A673 (cell line): ENCODE measurements at places on chromosomes 7 and 10.

GRCh38 chr10:105973360-105973759, 1191.1 kb downstream of the SORCS1 start:
- peak; percentile 68 for DNase-seq

- no peak for DNase-seq
Measured at GRCh38 chr7:105587909-105588635, 6.8 kb upstream of the EFCAB10 start.

DNA sequence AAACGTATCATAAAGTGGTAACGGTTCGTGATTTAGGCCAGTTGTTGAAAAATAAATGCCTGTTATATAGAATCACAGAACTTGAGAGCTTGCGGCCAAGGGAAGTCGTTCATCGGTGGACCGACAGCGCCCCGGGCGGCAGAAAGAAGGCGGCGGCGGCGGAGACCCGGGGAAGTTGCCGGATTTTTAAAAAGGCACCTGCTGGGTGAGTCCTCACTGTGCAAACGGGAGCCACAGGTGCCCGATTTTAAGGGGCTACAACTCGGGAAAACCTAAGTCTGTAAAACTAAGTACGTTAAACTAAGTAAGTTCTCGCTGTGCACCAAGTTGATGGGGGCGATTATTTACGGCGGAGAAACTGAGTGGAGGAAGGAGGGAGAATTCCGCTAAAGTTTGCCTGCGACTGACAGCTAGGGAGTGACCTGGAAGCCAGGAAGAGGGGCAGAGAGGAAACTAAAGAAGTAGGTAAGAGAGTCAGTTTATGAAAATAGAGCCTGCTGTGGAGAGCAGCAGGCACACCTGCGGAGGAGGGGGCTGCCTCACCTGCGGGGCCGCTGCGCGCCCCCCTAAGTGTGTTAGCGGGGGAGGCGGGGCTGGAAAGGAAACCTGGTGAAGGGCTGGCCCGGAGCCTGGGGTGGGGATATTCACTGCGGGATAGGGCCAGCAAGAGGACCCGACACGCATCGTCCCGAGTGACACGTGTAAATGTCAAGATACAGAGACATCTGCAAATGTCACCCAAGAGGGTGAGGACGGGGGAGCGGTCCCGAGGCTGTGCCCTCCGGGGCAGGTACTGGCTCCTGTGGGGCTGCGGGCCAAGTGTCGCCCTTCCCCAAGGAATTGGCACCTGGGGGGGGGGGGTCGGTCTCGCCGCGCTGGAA, 996 bp downstream of the ADAM12 start:
- peak; percentile 63 for DNase-seq

DNA sequence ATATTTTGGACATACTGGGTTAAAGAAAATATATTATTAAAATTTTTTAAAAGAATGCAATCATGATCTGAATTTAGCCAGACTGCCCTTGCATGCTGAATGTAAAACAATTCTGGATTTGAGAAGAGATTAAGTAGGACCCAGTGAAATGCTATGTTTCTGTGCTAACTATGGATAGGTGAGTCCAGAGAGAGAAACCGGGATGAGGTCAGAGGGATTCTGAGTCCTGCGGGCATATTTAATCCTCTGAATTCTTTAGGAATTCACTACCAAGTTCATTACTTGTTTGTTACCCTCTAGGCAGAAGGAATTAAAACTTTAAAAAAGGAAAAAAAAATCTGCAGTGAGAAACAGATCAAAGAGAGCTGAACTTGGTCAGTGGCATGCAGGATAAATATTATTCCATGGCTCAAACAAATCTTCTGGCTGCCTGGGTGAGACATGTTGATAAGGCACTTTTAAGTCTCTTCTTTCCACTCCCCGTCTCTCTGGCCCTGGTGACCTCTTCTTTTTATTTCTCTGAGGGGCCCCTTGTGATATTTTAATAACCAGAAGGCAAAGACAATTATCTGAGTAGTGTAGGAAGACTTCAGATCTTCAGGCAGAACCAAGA, 50.2 kb upstream of the LYZL1 start:
- DNase-seq: no peak

DNA sequence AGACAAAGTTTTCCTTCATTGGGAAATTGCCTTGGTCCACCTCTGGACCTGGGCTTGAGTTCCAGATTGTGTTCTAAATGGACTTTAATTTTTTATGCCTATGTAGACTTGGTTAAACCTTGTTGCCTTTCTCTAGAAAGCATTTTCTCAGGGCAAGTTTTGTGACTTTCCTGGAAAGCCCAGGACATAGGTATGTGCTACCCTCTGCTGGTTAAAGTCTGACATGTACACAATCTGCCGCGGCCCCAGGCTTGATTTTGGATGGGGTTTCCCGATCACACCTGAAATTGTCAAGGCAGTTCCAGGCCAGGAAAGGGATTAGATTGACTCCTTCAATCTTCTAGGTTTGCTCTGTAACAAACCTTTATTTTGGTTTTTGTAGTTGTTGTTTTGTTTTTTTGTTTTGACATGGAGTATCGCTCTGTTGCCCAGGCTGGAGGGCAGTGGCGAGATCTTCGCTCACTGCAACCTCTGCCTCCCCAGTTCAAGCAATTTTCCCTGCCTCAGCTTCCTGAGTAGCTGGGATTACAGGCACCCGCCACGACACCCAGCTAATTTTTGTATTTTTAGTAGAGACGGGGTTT, 14.1 kb upstream of the AKR1B10 start:
- peak; percentile 58 for DNase-seq

GRCh38 chr7:70797109-70797514, 334.8 kb upstream of the GALNT17 start:
- no peak for DNase-seq

DNA sequence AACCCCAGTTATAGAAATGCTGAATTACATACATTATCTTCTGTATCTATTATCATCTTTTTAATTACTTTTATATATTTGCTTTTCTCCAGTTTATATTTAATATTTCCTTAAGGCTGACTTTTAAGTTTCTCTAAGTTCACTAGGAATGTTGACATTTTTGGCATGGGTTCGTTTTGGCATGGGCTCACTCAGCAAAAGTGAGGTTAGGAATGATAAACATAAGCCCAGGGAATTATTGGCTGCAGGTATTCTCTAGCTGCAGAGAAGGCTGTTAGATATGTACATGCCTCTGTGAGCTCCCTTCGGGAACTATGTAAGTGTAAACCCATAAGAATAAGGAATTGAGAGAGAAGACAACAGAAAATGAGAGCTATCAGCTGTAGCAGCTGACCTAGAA, 63.6 kb upstream of the RAB18 start:
- DNase-seq: no peak

GRCh38 chr10:131982185-131982756, 548 bp upstream of the BNIP3 start:
- no peak for DNase-seq

GRCh38 chr7:131284702-131285419, 42.8 kb upstream of the MKLN1 start:
- no peak for DNase-seq

- no peak for DNase-seq
Measured at GRCh38 chr7:87212498-87212897, 7.0 kb downstream of the TMEM243 start.

- no peak for DNase-seq
Measured at GRCh38 chr7:79308192-79308591, 145.3 kb downstream of the MAGI2 start.

- no peak for DNase-seq
Measured at GRCh38 chr7:121084748-121085336, 96.3 kb downstream of the CPED1 start.

GRCh38 chr10:30160271-30160982, 101.0 kb upstream of the JCAD start:
- no peak for DNase-seq

GRCh38 chr10:102086196-102086595, 21.0 kb downstream of the HPS6 start:
- DNase-seq: no peak

DNA sequence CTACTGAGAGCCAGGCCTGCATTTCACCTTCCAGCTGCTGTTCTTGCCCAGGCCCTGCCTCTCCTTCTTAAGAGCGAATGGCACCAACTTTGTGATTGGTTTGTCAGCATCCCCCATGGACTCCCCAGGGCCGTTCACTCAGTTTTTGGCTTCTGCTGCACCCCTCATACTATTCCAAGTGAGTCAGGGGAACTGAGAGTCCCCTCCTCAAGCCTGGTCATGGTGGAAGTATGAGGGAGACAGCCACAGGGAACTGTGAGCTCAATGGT, 62.4 kb upstream of the ANTXRL start:
- no peak for DNase-seq

DNA sequence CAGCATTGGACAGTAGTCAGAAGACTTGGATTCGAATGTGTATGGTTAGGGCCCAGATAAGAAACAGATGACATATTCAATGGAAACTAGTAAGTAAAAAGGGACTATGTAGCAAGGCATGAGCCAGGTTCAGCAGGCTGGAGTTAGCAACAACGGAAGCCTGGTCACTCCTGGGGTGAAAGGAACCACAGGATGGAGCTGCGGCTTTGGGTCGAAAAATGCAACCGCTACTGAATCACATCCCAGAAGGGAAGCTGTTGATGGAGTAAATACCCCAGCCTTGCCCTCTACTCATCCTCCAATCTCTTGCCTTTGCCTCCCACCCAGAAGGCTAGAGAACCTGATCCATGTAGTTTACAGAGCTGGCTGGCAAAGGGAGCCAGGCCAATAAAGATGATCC, 37.5 kb upstream of the EGR2 start:
- no peak for DNase-seq

DNA sequence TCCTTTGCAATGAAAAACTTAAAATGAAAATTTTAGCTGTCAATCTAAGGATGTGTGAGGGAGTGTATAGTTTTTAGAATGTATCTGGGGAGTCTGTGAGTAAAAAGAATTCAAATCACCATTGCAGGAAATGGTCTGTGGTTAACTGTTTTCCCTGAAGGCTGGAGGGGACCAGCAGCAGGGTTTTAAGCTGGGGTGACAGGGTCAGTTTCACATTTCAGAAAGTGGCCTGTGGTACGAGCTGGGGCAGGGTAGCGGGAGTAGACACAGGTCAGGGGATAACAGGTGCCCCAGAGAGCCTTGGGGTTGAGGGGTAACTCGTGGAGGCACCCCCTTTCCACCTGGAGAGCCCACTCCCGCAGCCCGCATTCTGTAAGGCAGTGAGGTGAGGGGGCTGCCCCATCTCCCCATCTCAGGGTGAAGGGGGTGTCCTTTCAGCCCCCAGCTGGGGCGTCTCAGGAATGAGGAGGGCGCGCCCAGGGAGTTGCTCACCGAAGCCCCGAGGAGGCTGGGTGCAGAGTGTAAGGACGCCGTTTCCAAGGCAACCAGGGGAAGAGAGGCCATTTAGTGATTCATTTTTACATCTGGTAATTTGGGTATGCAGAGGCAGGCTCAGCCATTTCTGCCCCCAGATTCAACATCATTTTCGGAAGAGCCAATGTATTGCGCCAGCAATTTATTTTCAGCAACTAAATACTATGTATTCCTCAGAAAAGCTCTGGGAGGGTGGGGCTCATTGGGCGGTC, 168.9 kb downstream of the SLIT1 start:
- no peak for DNase-seq

GRCh38 chr10:75100764-75101291, 10.6 kb upstream of the SAMD8 start:
- no peak for DNase-seq

GRCh38 chr7:151245360-151246101, 3.0 kb downstream of the SMARCD3 start:
- peak; percentile 68 for DNase-seq

- no peak for DNase-seq
Measured at GRCh38 chr10:19570991-19571390, 245.2 kb upstream of the PLXDC2 start.

DNA sequence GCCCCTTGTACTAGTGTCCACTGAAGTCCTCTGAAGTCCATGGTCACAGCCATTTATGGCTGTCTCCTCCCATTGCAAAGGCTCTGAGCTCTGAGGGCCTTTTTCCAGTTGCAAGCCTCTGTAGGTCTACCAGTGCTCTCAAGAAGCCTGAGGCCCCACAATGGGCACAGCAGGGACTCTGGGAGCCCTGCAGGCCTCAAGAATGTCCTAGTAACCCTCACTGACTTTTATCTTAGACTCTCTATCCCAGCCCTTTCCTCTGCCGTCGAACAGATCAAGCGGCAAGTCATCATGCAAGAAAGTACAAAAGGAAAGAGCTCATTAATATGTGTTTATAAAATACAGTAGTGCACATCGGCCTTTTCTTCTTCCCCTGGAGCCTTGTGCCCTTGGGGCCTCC, 23.4 kb downstream of the VWA2 start:
- no peak for DNase-seq

DNA sequence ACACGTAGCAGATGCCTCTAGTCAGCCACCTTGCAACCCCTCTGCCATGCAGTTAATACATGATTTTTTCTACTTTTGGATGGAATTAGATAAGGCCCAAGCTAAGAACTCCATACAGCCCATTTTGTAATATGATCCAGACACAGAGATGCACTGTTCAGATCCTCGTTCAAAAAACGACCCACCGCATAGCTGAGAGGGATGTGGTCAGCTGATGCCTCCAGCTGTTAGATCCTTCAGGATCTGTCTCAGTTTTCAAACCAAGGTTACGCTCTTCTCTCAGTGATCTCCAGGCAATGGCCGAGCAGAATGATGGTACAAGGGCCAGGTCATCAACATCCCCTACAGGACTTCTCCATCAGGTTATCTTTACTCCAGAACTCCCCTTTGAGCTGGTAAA, 881.7 kb upstream of the C7orf33 start:
- DNase-seq: no peak

DNA sequence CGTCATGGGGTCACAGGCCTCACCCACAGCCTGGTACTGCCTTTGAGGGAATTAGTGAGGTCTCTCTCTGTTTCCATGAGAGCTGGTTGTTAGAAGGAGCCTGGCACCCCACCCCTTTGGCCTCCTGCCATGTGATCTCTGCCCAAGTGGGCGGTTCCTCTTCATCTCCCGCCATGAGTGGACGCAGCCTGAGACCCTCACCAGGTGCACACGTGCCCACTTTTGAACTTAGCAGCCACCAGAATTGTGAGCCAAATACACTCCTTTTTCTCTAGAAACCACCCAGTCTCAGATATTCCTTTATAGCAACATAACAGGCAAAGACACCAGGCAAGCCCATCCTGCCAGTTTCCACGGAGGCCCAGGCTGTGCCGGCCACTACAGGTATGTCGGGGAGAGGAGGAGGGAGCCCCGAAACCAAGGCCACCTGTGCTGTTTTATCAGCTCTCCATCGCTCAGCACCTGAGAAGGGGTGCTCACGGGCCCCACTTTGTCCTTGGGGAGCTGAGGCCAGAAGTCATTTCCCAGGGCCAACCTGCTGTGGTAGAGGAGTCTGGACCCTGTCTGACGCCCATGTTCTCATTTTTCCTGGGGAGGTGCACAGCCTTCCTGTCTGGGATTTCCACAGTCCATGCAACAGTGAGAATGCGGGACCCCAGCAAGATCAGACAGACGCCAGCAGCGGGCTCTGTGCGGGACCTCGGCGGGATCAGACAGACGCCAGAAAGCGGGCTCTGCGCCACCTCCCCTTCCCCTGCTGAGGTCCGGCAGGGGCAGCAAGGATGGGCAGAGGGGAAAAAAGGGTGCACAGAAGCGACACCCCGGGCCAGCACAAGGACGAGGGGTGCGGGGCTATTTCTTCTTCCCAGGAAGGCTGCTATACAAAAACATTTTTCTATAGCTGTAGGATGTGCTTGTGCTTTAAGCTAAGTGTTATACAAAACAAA, 220.5 kb downstream of the ELFN1 start:
- no peak for DNase-seq
